ENCODE measurements at places on chromosomes 1 and 21.

GRCh38 chr1:59135761-59136255, 161.1 kb upstream of the FGGY start:
- no peak for DNase-seq

DNA sequence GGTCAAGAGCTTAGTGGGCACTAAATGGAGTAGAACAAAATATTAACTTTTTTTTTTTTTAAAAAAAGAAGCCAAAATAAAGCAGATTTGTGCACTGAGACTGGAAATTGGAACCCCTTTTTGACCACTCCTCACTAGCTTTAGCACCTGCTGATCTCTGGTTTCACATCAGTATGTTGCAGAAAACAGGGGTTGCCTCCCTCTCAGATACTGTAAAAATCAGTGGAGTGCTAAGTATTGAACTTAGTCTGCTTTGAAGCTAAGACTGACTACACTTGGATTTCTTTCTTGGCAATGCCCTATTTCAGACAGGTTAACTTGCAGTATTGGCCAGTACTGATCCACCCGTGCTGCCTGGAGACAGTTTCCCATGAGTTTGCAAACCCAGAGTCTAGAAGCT, 2.7 kb upstream of the KIAA0040 start:
- DNase-seq = no peak

DNA sequence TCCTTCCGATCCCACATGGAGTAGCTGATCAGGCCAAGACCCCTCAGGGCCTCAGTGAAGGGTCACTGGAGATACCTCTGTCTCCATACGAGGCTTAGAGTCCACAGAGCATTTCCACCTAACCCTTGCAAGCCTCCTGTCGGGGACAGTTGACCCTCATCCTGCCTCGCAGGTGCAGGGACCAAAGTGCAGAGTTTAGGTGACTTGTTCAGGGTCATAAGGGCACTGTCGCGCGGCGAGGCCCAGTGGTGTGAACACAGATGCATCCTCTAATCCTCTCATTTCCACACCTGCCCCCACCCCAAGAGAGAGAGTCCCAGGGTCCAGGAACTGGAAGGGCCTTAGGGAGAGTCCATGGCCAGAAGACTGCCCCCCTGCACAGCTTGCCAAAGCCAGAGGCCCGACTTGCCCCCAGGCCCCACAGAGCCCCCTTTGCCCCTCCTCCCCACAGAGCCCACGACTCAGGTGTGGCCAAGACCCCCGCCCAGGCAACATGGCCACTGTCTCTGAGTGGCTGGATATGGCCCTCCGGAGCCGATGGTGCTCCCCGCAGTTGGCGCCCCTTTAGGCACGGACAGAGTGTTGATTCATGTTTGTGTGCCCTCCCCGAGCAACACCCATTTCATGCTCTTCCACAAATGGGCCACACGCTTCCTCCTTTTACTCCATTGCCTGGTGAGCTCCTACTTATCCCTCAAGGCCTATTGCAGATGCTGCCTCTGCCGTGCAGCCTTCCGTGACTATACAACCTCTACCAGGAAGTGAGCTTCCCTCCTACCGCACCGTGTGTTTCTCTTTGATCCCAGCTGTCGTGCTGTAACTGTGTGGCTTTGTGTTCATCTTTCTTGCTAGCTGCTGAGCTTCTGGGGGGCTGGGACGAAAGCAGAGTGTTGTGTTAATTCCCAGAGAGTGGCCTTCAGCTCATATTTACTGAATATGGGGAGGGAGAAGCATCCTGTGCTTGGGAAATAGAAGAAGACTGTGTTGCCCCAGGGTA, 1.7 kb downstream of the TRPM2 start:
- no peak for DNase-seq

DNA sequence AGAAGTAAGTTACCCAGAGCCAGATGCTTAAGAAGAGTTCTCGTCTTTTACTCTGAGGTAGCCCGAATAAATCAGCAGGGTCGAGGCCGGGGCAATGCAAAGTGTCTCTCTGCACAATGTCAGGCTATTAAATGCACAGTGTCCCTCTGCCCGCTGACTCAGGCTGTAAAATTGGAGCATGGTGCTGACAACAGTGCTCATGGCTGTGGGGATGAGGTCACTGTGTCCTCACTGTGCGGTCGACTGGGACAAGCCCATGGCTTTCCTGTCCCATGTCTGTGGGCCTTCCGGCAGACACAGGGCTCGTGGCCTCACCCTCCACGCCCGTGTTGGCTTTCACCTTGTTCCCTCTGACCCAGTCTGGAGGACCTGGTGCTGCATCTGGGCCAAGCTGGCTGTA, 14.6 kb upstream of the SLC2A1 start:
- DNase-seq = no peak

GRCh38 chr1:90724926-90725656, 8.0 kb upstream of the BARHL2 start:
- DNase-seq = no peak

DNA sequence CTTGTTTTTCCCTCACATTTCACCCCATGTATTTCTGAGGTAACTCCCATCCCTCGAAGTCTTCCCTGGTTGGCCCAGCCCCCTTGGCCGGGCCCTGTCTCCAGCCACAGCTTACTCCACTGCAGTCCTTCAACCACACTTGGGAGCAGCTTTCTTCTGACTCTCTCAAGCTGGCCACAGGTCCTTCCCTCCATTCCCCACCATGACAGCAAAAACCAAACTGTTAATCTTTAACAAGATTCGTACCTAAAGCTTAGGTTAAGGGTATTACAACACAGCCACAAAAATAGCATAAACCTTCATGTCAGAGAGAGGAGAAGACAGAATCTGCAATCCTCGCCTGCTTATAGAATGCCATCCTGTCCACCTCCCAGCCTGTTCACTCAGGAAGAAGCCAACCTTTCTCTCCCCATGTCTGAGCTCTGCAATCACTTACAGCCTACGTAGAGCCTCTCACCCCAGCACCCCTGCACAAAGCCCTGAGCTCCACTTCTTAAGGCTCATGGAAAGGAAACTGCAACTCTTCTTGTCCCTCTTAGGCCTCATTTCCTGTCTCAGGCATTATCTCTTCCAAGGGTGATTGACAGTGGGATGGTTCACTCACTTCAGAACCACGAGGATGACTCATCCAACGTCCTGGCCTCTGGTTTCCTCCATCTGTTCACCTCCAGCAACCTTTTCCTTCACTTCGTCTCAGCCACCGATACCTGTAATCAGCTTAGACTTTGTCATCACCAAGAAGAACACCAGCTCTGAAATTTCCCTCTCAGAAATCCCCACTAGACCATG, 72.8 kb downstream of the CD2 start:
- DNase-seq = no peak

GRCh38 chr1:23188434-23188884, 19.8 kb upstream of the LUZP1 start:
- no peak for DNase-seq

DNA sequence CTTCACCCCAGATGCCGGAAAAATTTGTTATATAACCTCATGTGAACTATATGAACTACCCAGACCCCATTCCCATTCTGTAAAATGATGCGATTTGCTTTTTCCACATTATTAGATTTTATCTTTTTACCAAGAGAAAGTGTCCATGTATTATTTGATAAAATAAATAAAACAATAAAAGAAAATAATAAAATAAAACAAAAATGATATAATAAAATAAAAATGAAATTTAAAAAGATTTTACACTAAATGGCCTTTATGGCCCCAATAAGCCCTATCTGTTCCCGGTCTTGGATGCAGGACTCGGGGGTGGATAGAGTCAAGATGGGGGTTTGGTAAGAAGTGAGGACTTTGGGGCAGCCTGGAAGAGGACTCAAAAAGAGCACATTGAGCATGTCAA, 357.2 kb downstream of the MATN1 start:
- no peak for DNase-seq

- no peak for DNase-seq
These were observed 7.3 kb upstream of the FAM167B start for GRCh38 chr1:32239790-32240139.

- DNase-seq = no peak
These were observed 11.8 kb downstream of the TFF2 start for GRCh38 chr21:42338729-42339715.

GRCh38 chr1:170063109-170063826, 11.2 kb downstream of the KIFAP3 start:
- no peak for DNase-seq

- no peak for DNase-seq
These were observed 23.0 kb downstream of the LRRC8B start for GRCh38 chr1:89547563-89548116.

DNA sequence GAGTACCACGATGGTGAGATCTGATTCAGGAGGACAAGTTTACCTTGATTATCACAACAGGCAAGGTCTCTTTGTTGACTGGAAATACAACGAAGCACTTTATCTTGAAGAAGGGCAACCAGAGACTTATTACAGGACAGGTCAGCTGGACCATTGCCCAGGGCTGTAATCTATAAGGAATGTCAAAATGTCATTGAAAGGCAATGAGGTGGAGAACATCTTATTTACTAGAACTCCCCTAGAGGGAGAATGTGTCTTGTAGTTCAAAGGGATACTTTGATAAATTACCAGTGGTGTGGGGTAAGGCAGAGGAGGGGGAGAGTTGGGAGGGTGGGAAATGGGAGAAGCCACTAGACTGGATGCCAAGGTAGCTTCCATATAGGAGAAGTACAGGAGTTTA, 212.3 kb downstream of the NCAM2 start:
- no peak for DNase-seq

GRCh38 chr1:226432586-226433340, 24.9 kb upstream of the PARP1 start:
- DNase-seq = no peak

GRCh38 chr1:182206626-182207239, 145.2 kb upstream of the ZNF648 start:
- no peak for DNase-seq

- no peak for DNase-seq
These were observed 355.2 kb upstream of the GREM2 start for GRCh38 chr1:240967070-240967724.

- DNase-seq = no peak
These were observed 35.6 kb downstream of the LRRN2 start for GRCh38 chr1:204649721-204650521.

All from SK-N-MC (cell line).